Cerebellar nuclear complex (tissue), 1 donor: ENCODE measurements at places on chromosomes 11 and 22.

- DNase-seq, result no peak
Measured at GRCh38 chr11:1196516-1197391, 26.1 kb upstream of the MUC5B start.

DNA sequence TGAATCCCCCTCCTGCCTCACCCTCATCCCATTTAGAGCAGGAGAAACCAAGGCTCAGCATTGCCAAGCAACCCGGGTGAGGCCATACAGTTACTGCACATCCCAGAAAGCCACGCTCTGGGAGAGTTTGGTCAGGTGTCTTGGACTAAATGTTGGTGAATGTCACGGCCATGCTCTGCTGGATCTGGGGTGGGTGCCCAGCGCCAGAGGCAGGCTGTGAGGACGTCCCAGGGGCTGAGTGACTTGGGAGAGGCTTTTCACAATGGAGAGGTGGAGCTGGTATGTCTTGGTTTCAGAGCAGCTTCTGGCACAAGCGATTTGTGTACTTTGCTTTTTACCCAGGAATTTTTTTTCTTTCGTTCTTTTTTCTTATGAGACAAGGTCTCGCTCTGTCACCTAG, 6.6 kb downstream of the SERHL2 start:
- no peak for DNase-seq

DNA sequence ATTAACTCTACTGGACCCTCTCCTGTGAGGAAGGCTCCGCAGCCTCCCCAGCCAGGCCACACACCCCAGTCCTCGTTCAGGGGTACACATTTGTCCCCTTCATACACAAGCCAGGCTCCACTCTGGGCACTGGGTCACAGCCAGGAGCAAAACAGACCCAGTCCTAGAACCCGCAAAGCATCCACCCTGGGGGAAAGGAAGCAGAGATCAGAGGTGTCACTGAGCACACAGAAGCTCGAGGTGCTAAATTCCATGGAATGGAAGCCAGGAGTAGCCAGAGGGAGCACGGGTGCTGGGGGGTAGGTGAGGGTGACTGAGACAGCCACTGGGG, 43.6 kb upstream of the TH start:
- no peak for DNase-seq

DNA sequence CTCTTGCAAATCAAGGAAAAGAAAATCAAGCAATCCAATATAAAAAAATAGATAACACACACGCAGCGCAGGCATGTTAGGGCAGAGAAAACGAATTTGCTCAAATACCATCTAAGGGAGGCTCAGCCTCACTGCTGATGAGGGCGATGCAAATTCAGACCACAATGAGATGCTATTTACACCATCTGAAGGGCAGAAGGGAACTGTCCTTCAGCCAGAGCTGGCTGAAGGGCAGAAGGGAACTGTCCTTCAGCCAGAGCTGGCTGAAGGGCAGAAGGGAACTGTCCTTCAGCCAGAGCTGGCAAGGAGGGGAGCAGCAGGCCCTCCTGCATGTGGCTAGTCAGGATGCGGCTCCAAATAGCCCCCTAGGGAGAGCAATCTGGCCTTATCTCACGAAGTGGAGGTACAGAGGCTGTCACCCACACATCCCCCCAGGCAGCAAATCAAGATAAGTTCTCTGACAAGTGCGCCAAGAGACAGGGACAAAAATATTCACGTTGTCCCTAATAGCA, 7.6 kb upstream of the SLC39A13 start:
- no peak for DNase-seq

DNA sequence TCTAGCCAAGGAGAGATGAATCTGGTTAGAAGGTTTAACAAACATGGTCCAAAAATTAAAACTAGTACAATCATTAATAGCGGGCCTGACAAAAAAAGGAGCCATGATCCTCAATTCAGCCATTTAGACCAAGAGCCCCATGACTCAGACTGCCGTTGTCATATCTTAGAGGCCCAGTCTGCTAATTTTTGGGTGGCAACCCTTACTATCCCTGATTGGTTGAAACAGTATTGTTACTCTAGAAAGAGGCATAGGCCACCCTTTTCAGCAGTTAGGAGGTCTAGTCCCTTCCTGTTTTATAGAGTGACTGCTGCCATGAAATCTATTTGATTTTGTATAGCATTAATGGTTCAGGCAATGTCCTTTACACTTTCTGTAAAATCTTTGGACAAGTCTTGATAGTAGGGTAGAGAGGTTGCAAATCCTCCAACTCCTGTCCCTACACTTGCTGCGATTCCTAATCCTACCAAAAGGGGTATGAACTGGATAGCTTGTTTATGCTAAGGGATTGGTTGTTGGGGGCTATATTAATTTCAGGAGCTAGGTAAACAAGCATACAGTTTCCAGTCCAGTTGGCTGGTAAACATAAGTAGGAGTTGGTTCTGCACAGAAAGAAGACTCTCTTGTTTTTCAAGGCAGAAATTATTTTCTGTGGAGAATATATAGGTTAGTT, 1056.3 kb upstream of the CNTN5 start:
- DNase-seq, result no peak

- no peak for DNase-seq
Measured at GRCh38 chr11:6249770-6250555, 9.7 kb upstream of the CCKBR start.

DNA sequence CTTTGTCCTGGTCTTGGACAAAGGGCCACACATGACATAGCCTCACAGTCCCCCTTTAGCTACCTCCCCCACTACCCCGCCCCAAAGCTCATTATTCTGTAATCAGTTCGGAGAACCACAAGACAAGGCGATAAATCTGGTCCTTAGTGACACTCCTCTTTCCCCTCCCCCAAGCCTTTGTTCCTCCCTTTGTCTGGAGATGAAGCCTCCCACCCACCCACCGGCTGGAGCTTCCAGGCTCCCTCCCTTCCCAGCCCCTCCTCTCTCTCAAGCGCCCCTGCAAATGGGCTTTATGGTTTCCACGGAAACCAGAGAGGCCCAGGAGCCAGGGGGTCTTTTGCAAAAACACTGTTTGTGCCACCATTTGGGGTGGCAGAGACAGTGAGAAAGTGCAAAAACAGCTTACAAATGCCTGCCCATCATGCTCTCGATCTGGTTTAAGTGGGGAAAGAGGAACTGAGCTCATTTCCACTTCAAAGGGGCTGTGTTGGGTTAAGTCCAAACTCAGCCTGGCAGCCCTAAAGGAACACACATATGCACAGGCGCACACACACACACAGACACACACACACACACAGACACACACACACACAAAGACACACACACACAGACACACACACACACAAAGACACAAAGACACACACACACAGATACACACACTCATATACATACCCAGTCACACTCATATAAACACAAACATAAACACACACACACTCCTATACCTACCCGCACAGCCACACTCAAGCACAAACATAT, 23.5 kb downstream of the APLNR start:
- no peak for DNase-seq

GRCh38 chr11:87019613-87020271, 18.0 kb upstream of the TMEM135 start:
- DNase-seq, result no peak

DNA sequence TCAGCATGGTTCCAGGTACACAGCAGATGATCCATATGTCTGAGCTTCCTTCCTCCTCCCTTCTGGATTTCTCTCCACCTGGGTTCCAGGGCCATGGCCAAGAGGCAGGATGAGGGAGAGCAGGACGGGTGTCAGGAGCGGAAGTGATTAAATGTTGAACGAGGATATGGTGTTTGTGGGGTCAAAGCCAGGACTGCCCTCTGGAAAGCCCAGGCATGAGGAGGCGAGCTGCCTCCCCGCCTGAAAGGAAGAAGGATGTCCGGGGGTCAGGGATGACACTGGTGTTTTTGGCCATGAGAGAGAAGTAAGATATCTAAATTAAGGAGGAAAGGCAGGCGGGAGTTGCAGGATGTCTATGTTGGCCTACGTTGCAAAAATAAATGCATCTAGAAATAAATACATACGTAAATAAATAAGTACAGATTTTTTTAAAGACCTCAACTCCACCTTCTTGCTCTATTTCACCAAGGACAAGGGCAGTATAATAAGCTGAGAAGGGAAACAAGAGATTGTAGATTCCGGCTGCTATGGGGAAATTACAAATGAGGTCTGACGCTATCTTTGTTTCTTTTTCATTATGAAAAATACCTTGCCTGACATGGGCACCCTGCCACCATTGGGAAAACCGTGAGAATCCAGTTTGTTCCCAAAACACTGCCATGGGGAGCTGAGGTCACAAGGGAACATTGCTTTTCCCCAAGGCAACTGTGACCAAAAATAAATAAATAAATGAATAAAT, 27.6 kb upstream of the LIPT2 start:
- no peak for DNase-seq

DNA sequence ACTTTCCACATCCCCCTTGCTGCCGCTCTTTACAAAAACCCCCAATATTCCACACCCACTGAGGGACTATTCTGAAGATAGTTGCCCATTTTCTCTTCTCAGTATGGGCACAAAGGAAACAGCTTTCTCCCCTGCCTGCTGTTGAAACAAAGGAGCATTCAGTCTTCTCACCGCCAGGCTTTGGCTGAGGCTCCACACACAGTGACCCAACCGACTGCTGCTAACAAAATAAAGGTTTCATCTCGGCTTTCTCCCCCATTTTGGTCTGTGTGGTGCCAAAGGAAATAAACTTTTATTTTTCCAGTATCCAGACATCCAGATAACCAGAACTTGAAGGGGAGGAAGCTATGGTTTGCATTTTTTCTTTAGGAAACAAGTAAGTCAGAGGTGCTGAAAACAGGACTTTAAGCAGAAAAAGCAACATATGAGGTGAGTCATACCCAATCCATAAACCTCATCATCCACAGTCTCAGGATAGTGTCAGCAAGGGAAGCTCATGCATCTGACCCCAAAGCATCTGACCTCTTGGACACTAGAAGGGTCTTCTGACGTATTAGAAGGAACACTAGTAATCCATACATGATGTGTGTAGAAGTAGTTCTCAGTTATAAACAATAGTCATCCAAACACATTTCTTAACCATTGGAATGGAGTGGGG, 6.4 kb downstream of the CLMP start:
- no peak for DNase-seq

- no peak for DNase-seq
Measured at GRCh38 chr11:134357545-134357839, 25.7 kb downstream of the GLB1L2 start.

DNA sequence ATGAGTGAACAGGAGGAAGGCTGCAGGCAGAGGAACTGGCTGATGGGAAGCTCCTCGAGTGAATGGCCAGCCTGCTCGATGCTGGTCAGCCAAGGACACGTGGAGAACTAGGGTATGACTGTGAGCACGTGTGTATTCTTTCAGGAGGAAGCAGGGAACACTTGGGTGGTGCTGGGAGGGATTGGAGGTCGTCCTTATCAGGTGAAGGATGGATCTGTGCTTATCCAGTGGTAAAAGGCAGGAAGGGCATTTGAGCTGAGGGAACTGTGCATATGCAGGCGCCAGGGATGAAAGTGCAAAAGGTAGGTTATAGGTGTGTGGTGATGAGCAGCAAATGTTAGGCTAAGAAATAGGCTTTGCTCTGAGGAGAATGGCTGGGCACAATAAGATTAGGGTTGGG, 9.7 kb upstream of the SLCO2B1 start:
- no peak for DNase-seq

DNA sequence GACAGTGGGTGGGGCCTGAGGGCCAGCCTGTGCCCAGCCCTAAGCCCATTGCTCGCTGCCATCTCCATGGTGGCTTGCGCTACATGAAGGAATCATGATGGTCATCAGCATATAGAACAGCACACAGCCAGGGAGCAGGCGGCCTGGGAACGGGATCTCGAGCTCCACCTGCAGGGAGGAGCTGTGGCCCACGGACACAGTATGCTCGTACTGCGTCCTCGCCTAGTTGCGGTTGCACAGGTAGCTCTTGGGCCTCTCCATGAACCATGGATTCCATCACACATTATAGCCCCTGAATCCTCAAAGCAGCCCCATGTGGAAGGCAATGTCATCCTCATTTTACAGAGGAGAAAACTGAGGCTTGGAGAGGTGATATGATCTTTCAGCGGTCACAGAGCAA, 15.1 kb downstream of the SEC14L4 start:
- DNase-seq, result no peak

GRCh38 chr11:70826541-70827335, 425.6 kb downstream of the SHANK2 start:
- DNase-seq, result no peak

DNA sequence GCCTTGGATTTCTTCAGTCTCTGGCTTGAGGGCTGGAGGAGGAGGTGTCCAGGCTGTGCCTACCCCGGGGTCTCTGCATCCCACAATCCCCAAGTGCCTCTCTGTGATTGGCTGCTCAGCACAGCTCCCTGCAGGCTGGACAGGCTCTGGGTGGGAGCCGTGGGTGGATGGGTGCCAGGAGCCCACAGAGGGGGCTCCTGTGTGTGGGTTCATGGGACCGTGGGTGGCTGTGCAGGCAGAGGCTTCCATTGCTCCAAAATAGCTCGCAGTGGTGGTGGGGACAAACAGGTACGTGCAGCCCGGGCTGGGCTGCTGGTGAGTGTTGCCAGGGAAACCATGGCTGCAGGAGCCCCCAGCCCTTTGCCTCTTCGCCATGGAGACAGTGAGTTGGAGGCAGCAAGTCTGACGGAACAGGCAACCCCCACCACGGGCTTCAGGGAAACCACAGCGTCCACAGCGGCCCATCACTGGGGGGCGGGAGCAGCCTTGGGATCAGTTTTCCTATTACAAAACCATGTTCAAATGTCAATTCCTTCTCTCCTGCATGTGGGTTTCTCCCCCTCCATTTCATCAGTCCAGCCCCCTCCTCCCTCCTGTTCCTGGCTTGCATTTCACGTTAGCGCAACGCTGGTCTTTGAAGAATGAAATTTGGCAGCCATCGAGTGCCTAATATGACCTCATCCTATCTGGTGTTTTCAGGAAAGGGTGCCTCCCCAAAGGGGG, 155.2 kb downstream of the TRIM29 start:
- no peak for DNase-seq

DNA sequence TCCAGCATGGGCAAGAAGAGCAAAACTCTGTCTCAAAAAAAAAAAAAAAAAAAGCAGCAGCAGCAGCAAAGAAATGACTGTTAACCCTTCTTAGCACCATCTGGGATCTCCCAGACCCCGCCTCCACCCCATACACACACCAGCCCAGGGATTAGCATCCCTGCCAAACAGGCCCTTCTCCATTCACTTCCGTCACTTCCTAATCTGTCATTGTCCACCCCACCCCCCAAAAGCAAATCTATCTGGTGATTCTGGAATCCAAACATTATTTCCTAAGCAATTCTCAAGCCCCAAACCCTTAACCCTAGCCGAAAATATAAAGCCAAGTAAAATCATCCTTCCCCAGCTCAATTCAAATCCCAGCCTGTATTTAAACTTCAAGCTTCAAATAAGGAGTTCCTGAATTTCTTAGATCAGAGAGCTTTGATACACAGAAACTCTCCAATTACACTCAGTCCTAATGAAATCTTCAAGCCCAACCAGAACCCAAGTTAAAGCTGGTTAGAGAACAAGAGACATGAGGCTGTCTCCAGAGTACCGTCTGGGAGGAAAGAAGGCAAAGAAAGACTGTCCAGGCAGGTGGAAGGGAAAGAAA, 6.0 kb upstream of the AHNAK start:
- no peak for DNase-seq

GRCh38 chr11:109958131-109958820, 134.9 kb upstream of the ZC3H12C start:
- no peak for DNase-seq
